ENCODE measurements at places on chromosomes 11 and 22.

- DNase-seq, result no peak
These were observed 61.3 kb upstream of the PRODH start for GRCh38 chr22:18997306-18997924.

DNA sequence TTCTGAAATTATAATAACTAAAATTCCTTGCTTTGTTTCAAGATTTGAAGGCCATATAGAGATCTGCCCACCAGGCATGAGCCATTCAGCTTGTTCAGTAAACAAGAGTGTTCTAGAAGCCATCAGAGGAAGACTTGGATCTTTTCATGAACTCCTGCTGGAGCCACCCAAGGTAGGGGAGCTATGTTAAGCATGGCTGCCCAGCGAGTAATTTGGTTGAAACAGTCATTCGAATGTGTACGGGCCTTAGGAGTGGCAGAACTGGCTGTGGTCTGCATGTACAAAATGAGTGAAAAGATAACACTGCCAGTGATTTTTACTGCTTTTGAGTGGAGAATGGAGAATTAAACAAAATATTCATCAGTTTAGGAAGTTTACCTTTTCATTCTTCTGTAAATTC is 103.7 kb downstream of the PPP6R3 start:
- no peak for DNase-seq

DNA sequence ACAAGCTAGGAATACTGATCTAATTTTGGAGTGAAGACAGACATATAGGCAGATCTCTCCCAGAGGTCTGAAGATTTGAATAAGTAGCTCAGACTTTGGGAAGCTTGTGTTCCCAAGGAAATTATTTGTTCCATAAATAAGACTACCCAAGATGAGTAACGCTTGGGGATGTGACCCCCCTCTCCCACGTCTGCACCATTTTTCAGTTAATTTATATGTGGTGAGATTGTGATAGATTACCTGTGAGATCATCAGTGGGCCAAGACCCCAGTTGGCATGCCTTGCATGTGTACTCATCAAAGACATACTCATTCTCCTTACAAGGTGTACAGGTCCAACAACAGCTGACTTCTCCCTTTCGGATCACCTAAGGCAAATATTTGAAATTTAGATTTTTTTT is 252.8 kb upstream of the CTSC start:
- no peak for DNase-seq

GRCh38 chr11:38814670-38815069 is 2216.6 kb upstream of the RAG2 start:
- no peak for DNase-seq

- peak; percentile 71 for DNase-seq
These were observed at the start of gene STX3 for GRCh38 chr11:59754859-59755700. Gene STX3, plus strand, starts transcription at chr11:59755376. Its CDS starts 230 bp downstream, at chr11:59755606.
